ENCODE measurements at places on chromosomes 4 and X.

DNA sequence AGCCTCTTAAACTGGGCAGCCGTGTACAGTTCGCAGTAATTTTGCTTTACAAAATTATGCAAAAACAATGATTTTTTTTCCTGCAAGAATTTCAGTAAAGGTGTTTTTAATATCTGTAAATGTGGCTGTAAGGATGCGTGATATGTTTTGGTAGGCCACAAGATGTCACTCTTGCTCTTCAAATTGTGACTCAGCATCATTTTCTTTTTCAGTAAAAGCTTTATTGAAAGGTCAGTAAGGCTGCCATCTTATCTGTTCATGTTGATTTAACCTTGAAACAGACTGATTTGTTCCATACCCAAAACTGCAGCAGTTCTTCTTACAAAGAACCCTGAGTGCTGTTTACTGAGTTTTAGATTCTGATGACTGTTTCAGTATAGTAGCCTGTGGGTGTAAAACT lies 39.9 kb downstream of the TXLNG start:
- DNase-seq = peak; percentile 58

DNA sequence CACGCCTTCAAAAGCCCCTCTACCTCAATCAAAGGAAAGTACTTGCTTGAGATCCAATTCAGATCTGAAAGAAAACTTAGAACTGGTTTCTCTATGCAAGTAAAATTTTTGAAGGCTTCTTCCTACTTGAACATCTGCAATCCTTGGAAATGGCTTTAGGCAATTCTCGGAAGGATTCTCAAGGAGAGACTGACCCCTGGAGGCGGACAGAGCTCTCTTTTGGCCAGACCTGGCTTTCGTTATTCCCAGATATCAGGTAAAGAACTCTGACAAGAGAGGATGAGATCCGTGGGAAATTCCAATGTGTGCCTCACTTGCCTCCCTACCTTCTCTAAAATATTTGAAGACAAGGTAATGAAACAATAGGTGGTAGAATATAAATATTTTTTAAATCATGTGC lies 670.3 kb upstream of the FAM241A start:
- peak; percentile 56 for DNase-seq

- no peak for DNase-seq
Observed at GRCh38 chr4:123412091-123412505, 15.5 kb downstream of the SPRY1 start.

- DNase-seq = no peak
Observed at GRCh38 chr4:168646001-168646768, 149.3 kb downstream of the PALLD start.

All from AG10803 (cell line).